T47D (cell line): ENCODE measurements at places on chromosomes 16 and 17.

DNA sequence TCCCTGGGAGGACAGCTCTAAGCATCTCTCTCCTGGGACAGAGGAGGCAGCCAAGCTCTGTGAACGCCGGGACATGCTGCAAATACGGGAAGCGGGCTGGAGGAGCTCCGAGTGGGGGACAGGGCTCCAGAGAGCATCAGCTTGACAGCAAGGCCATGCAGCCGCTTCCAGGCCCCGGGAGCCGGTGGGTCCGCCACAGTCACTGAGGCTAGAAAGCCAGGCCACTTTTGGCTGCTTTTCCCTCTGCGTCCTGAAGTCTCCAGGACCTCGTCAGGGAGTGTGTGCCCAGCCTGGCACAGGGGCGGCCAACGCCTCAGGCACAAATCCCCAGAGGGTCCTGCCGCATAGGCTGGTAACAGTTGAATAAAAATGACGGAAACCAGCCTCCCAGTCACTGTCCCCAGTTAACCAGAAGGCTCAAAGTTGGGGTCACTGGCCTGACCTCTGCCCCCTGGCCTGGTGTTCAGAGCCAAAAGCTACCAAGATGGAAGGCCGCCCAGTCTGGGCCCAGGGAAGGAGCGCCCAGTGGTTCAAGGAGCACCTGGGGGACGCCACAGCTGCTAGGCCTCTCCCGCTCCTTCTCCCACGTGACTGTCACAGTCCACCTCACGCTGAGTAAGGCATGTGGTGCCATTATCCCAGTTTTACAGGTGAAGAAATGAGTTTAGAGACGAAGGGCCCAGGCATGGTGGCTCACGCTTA is 3.2 kb upstream of the TRIM65 start:
- DNase-seq: no peak

DNA sequence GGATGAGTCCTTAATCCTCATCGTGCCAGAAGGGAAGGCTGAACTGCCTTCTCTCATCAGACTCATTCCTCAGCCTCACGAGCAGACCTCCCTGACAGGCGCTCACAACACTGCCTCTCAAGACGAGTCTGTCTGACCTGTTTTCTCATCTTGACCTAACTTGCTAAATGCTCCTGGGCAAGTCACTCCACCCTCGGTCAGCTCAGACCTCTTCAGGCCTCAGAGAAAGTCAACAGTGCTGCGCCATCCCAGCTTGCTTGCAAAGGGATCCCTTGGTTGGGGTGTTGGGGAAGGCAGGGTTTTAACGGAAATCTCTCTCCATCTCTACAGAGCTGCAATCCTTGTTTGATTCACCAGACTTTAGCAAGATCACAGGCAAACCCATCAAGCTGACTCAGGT is 15.0 kb downstream of the SERPINF1 start:
- no peak for DNase-seq

DNA sequence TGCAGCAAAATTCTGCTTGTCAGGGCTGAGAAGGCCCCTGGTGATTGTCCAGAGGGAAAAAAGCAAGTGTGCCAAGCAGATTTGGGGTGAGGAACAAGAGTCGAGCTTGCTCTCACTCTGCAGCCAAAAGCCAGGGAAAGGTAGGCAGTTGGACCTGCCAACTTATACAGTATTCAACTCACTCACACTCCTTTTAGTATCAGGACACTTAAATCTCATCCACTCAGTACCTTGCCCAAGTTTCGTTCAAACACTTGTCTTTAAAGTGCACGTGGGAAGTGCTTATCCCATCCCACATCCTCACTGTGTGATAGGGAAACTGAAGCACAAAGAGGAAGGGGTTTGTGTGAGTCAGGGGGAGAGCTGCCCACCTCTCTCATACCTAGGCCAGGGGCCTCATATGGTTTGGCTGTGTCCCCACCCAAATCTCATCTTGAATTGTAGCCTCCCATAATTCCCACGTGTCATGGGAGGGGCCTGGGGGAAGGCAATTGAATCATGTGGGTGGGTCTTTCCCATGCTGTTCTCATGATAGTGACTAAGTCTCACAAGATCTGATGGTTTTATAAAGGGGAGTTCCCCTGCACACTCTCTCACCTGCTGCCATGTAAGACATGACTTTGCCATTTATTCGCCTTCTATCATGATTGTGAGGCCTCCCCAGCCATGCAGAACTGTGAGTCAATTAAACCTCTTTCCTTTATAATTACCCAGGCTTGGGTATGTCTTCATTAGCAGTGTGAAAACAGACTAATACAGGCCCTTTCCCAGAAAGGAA is 25.6 kb upstream of the CES5A start:
- no peak for DNase-seq

- no peak for DNase-seq
Observed at GRCh38 chr16:76193906-76194615, 83.1 kb upstream of the CNTNAP4 start.

- DNase-seq: no peak
Observed at GRCh38 chr16:31335431-31335830, 19.5 kb upstream of the ITGAX start.

- no peak for DNase-seq
Observed at GRCh38 chr17:77726549-77727006, 231.9 kb upstream of the TNRC6C start.

GRCh38 chr17:72409405-72410002 is 288.7 kb downstream of the SOX9 start:
- no peak for DNase-seq

- no peak for DNase-seq
Observed at GRCh38 chr16:23491490-23492391, 18.6 kb downstream of the GGA2 start.

DNA sequence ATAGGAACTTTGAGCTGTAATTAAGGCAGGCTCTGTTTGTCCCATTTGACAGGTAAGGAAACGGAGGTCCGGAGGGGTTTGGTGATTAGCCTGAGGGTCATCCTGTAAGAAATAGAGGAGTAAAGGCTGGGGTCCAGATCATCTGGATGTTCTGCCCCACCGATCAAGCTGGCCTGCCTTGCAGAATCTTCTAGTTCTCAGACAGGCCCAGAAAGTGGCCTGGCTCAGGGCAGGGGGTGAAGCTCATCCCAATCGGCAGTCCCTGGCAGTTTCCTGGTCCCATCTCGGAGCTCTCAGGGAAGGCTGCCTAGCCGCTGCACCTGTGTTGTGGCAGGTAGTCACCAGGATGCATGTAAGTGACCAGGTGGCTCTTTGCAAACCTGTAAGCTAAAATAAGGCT is 4.2 kb downstream of the PIMREG start:
- DNase-seq: no peak

- no peak for DNase-seq
Observed at GRCh38 chr16:3734758-3735221, 17.5 kb upstream of the TRAP1 start.

- no peak for DNase-seq
Observed at GRCh38 chr16:88346680-88347505, 35.9 kb upstream of the ZNF469 start.

GRCh38 chr17:21218831-21219380 is 4.9 kb upstream of the TMEM11 start:
- DNase-seq: no peak

DNA sequence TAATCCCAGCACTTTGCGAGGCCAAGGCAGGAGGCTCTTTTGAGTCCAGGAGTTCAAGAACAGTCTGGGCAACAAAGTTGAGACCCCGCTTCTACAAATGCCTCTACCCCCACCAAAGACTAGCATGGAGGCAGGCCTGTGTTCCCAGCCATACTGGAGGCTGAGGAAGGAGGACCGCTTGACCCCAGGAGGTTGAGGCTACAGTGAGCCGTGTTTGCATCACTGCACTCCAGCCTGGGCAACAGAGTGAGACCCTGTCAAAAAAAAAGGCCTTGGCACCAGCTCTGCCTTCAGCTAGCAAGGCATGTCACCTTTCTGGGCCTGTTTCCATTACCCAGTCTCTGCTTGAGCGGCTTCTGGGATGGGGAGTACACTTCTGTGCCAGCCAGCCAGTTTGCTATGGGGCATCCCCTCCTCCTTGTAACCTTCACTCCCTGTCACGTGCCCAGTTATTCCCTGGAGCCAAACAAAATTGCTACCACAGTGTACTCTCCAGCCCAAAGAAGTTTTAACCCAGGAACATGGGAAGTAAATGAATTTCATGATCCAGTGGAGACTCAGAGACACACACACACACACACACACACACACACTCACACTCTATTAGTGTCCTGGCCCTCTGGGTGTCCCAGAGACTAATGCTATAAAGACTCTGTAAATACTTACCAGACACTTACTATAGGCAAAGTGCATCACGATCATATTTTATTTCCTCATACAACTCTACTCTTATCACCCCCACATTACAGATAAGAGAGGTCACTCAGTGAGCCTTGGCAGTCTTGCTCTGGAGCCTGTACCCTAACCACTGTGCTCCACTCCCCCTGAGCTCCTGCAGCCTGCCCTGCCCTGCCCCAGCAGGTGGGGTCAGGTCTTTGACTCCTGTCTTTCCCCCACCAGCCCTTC is 2.5 kb downstream of the CISD3 start:
- DNase-seq: peak; percentile 82

GRCh38 chr17:81229666-81229920 is 6.8 kb upstream of the CEP131 start:
- DNase-seq: no peak

DNA sequence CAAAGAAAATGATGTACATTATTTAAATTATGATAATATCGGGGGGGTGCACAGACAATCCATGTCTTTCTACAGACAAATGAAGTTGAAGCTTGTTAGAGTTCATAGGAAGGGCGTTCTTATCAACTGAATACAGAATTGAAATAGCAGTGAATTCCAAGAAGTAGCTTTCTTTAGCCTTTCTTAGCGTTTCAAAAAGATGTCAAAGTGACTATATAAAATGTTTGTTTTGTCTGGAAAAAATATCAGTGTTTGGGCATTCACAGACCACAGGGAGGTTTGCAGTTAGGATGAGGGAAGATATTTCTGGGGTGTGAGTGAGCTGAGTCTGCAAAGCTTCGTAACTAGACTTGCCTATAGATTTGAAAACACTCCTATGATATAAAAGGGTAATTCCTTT is 55.0 kb downstream of the STX8 start:
- DNase-seq: no peak

DNA sequence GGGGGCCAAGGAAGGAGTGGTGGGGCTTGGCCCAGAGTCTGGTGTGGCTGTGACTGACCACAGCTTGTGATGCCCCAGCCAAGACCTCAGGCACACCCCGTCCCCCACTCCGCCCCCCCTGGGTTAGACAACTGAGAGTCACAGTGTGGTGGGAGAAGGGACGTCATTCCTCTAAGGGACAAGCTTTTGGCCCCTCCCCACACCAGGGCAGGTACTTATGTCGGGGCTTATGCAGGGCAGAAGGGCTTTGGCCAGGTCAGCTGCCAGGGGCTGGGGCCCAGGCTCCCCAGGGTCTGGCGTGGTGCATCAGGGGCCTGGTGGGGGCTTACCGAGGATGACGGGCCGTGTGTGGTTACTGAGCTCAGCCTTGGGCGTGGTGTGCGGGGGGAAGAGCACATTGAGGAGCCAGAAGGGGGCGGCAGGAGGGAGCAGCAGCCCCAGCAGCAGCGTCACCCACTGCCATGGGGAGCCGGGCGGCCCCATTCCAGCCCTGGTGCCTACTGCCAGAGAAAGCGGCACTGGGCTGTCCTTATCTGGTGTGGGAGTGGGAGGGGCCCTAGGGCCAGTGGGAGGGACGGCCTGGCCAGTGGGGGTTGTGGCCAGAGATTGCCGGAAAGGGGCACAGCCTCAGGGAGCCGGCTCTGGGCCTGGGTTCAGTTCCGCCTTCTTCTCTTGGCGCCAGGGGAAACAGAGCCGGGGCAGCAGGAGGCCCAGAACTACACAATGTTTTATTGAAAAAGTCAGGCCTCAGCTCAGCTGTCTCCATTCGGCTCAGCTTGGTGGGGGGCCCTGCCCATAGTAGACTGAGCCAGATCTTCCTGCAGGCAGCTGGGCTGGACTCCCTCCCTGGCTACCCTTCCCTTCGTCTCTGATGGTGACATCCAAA is at the start of gene LCAT:
LCAT (minus strand) TSS at position 502 of the 886 bp plus-strand sequence; CDS start at position 483, 19 bp downstream.
- DNase-seq: no peak

DNA sequence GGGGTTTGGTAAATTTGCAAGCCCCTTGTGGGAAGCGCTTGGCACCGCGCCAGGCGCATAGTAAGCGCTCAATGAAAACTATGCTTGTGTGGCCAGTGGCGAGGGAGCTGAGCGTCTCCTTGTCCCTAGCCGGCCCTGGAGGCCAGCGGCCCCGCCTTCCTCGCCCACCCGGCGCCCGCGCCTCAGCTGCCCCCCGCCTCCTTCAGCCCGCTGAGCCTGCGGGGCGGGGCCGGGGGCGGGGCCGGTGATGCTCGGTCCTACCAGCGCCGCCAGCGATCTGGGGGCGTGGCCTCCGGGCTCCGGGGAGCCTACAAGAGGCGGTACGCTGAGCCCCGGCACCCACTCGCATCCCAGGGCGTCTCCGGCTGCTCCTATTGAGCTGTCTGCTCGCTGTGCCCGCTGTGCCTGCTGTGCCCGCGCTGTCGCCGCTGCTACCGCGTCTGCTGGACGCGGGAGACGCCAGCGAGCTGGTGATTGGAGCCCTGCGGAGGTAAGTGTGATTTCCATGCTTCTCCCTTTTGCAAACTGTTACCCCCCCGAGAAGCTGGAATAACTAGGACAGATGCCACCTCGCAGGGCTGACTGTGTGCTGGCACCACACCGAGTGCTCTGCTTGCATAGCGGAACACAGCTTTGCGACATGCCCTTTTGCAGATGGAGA is at the start of gene CRISPLD2:
CRISPLD2 (plus strand) TSS at position 342 of the 661 bp plus-strand sequence. CDS start 18,511 bp downstream, outside the sequence.
- DNase-seq: peak; percentile 97

DNA sequence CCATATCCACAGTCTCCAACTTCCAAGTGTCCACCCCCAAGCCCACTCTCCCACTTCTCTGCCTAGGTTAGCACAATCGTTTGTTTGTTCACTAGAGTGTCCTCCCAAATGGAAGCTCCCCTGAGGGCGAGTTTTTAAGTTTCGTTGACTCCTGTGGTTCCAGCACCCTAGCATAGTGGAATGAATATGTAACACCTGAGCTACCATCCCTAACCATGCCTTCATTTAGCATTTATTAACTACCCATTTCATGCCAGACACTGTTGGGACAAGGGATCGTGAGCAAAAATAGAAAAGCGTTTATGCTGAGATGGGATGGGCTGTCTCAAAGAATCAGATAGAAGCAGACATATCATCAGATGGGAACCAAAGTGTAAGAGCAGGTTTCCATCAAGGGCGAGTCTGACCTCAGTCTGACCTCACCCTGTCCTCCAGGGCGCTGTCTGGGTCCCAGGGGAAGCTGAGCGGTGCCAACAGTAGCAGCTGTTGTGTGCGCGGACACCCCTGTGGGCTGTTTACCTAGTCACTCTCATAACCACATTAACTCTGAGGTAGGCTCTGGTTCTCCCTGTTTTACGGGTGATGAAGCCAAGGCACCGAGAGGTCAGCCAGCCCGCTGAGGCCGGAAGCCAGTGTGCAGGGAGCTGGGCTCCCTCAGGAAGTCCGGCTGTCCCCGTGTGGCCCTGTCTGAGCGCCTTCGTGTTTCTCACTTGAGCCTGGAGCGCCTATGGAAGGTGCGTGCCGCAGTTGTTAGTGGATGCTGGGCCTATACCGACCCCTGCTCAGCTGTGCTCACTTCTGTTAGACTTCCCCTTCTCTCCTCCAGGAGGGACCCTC is 6.2 kb downstream of the CNP start:
- peak; percentile 94 for DNase-seq

- no peak for DNase-seq
Observed at GRCh38 chr17:77473615-77474226, 333.0 kb downstream of the SEC14L1 start.
